ENCODE measurements at places on chromosomes 5 and 9.

DNA sequence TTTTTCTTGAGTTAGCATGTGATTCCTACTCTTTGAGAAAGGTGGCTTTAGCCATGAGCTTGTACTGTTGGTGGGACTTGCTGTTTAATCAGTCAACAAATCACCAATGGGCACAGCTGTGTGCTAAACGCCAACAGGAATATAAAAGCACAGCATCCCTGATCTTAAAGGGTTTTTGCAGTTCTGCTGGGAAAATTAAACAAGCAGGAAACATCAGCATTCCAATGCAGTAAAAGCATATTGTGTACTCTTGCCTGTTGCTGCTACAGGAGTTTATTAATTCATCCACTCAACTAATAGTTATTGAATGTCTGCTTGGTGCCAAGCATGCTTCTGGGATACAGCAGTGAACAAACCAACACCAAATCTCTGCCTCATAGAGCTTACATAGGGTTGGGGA is 27.4 kb upstream of the F2RL1 start:
- no peak for DNase-seq

- DNase-seq = peak; percentile 13
Observed at GRCh38 chr5:141135030-141135717, at the start of gene PCDHB5. TSS of gene PCDHB5 (plus strand) at chr5:141135206. CDS start at chr5:141135435, 229 bp downstream.

GRCh38 chr9:34802916-34803315 is 93.0 kb upstream of the CCL21 start:
- DNase-seq = no peak

DNA sequence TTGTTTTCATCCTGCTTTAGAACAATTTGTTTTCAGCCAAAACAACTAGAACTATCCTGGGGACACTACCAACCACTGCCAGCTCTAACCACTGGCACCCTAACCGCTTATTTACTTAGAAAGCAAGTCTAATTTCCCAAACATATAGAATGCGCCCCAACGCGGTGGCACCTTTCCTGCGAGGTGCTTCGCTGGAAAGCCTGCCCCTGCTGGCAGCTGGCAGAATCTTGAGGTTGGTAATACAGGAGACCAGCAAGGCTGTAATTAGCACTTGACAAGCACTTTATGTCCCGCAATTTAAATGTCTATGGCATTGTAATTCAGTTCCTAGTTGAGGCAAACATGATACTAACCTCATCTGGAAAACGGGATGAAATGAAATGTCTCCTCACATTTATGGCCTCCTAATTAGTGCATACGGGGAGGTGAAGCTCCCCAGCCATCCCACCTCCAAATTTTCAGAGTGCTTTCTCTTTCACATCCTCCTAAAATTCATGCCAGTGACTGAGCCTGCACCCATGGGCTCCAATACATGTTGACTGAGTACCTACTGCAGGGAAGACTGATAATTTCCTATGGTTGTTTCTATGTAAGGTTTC is 30.4 kb downstream of the GABBR2 start:
- peak; percentile 30 for DNase-seq
